ENCODE measurements at places on chromosomes 6 and 20.

DNA sequence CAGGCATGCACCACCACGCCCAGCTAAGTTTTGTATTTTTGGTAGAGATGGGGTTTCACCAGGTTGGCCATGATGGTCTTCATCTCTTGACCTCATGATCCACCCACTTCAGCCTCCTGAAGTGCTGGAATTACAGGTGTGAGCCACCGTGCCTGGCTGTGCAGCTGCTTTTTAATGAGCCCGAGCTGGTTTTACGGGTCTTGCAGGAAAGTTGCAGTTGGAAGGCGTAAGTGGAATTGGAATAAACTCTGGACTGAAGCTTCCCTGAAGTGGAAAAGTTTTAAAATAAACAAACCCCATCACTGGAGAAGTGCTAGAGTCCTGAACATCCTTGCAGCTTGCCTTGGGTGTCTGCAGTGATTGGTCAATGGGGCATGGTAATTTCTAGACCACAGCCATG is 40.4 kb downstream of the KIF25 start:
- DNase-seq = no peak

- DNase-seq = no peak
Observed at GRCh38 chr20:33733654-33734576, 2.1 kb downstream of the ZNF341 start.

DNA sequence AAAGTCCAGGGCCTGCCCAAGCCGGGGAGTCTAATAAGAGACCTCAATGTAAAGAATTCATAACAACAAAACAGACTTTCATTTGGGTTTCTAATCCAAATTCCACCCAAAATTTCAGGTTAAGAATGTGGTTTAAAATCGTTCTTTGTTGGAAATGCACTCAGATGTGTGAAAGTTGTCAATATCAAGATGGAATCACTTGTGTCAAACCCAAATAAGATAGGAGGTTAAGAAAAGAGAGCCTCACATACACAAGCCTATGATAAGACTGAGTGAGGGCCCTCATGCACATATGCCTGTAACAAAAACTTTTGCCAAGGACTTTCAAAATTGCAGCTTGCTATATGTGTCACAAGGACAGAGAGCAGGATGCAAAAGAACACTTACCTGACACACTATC is 145.7 kb downstream of the HACE1 start:
- no peak for DNase-seq

GRCh38 chr6:124694139-124694705 is 268.0 kb upstream of the RNF217 start:
- DNase-seq = no peak

DNA sequence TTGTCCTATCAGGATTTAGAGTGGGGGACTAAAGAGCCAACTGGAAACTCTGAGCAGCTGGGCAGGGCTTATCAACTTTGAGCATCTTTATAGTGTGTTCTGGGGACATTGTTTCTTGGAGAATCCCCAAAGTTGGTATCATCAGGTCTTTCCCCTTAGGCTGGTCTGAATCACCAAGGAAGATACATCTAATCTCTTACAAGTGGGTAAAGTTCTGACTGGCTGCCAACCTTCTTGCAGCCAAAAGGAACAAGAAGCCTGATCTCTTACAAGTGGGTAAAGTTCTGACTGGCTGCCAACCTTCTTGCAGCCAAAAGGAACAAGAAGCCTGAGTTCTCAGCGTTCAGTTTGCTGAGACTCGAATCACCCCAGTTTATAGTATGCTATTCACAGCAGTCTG is 1.6 kb upstream of the MED23 start:
- no peak for DNase-seq
